ENCODE measurements at places on chromosomes 7 and 10.

- DNase-seq, result no peak
Measured at GRCh38 chr10:97974526-97975525, 55.6 kb downstream of the CRTAC1 start.

GRCh38 chr10:49135575-49136313 lies 1.9 kb upstream of the FAM170B start:
- DNase-seq, result no peak

GRCh38 chr7:107922886-107923285 lies 31.9 kb downstream of the DLD start:
- DNase-seq, result no peak

DNA sequence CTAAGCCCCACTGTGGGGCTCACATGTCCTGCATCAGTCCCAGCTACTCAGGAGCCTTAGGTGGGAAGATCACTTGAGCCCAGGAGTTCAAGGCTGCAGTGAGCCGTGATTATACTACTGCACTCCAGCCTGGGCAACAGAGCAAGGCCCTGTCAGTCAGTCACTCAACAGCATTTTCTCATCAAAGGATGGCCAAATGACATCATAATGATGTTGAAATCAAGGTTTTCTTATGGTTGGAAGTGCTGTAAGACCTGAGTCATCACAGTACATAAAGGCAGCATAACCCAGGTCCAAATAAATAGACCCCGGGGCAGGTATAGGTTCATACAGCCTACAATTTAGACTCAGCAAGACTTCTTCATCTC lies 341.1 kb downstream of the PARD3 start:
- DNase-seq, result no peak

DNA sequence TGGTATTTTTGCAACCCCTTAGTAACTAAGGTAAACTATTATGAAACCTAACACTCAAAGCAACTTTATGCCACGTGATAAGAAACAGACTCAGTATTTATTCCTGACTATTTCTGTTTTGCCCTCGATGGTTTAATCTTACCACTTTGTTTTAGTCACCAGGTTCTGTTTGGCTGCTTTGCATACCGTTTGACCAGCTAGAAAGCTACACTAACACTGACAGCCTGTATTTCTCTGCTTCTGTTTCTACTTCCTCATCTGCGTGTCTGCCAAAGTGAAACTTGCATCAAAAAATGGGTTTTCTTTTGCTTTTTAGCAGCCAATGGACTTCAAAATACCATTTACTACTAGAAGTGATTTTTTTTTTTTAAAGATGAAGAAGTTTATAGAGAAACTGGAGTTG lies 802.5 kb downstream of the GRM8 start:
- DNase-seq, result no peak

DNA sequence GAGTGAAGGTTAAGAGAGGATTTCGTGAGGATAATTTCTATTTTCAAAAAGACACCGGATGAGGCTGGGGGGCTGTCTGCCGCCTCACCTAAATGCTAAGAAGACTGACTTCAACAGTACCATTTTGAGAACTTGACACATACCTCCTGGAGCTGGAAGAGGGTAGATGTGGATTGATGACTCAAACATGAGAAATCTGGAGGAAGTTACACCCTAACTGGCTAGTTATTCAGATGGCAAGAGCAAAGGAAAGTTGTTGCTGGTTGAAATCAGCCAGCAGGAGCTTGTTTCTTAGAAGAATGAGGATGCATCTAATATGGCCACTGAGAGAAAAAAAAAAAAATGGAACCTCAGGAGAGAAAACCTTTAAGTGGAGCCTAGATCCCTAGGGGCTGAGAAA lies 76.2 kb upstream of the KIAA1217 start:
- no peak for DNase-seq

- DNase-seq, result no peak
Measured at GRCh38 chr10:88207121-88207546, 343.7 kb downstream of the PTEN start.

DNA sequence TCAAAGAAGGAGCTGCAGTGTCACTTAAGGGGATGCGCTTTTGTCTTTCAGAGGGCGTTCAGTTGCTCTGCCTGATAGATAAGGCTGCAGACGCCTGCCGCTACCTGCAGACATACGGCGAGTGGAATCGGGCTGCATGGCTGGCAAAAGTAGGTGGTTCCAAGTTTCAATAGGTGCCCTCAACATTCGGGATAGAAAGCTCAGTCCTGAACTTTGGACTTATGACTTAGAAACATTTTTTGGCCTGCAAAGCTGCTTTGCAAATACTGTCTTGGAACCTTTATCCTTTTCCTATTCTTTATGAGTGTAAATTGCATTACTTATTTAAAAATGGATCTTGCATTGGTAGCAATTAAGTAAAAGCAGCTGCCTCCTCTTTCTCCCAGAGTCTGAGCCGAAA lies 54.1 kb downstream of the WDR11 start:
- DNase-seq, result no peak

GRCh38 chr10:16954280-16955030 lies 137.2 kb upstream of the RSU1 start:
- DNase-seq, result no peak

DNA sequence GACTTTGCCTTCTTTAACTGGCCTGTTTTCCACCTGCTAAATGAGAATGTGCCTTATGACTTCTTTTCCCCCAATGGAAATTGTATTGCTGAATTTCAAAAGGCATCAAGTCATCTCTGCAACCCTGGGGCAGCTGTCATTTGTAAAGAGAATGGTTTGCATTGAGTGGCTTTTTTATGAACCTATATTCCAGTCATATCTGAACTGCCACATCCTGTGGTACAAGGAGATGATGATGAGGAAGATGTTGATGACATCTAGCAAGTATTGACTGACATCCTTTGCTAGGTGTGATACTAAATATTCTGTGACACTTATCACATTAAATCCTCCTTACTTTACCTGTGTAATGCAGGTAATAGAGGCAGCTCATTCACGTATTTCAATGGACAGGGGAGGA lies 88.3 kb upstream of the KIAA1217 start:
- no peak for DNase-seq

DNA sequence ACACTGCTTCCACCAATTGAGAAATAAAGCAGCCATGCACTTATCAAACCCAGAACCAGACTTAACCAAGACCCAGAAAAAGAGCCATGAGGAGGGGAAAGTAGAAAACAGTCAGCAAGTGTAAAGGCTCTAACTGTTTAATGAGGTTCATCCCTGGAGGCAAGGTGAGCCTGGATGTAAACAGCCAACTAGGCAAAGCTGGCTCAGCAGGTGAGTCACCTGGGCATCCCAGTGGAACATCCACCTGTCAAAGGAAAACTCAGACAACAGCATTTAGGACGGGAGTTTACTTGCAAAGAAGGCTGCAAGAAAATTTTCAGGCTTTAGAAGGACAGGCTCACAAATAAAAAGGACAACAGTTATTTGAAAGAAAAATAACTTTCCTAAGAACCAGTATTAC lies 153.0 kb downstream of the SNX13 start:
- DNase-seq, result no peak

- no peak for DNase-seq
Measured at GRCh38 chr10:49564461-49565009, 25.6 kb upstream of the ERCC6 start.

- DNase-seq, result no peak
Measured at GRCh38 chr7:136312592-136312991, 335.4 kb upstream of the MTPN start.
